ENCODE measurements at places on chromosomes 4 and X.

GRCh38 chrX:53288189-53288588 is 6.8 kb upstream of the IQSEC2 start:
- no peak for DNase-seq

GRCh38 chrX:87392369-87392768 is 125.2 kb upstream of the KLHL4 start:
- DNase-seq: no peak

GRCh38 chr4:68748181-68748991 is 67.4 kb upstream of the UGT2B10 start:
- DNase-seq: no peak

DNA sequence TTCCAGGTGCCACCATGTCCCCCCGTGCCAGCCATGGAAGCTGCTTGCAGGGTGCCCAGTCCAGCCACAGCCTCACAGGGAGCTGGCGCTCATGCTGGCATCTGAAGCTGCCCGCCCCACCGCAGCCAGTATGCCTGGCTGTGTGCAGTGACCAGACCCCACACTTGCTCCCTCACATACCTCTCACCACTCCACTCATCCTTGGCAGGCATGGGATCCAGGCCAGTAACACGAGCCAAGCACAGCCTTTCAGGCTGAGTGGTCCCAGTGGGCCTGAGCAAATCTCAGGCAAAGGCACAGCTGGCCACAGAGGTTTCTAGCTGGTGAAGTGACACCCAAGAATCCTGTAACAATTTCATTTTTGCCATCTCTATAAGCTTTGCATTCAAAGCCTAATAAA is 48.4 kb upstream of the SEC24B start:
- DNase-seq: no peak

DNA sequence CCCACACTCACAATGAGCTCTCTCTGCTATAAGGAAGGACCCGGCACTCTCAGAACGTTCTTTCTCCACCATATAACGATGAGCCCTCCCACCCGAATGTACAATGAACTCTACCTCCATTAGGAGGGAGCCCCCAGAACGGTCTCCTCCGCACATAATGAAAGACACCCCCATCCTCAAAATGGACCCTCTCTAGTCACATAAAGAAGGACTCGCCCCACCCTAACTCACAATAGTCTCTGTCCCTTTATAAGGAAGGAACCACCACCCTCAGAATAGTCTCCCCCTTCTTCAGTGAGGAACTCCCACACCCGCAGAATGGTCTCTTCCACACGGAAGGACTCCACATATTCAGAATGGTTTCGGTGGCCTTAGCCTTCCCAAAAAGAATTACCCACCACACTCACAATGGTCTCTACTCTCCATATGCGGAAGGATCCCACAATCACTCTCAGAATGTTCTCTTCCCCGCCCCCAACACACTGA is 477 bp downstream of the SLC35A2 start:
- DNase-seq: no peak

DNA sequence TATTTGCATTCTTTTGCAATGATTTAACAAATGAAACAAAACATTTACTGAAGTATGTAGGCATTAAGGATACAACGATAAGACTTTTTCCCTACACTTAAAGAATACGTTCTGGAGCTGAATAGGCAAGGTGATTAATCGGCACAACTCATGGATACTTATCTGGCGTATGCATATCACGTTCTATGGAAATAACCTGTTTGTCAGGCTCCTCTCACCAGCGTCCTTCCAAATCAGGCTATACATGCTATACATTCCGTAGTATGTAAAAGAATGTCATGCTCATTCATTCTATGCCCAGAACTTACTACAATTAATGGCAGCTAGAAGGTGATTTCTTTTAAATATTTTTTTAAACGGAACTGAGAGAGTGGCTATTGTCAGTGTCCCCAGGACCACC is 25.6 kb upstream of the TCEANC start:
- DNase-seq: no peak
